ENCODE measurements at places on chromosomes 5 and 9.

GRCh38 chr9:99634186-99634585 is 187.5 kb upstream of the NR4A3 start:
- DNase-seq: no peak

GRCh38 chr9:14674630-14675029 is 18.6 kb downstream of the ZDHHC21 start:
- no peak for DNase-seq

DNA sequence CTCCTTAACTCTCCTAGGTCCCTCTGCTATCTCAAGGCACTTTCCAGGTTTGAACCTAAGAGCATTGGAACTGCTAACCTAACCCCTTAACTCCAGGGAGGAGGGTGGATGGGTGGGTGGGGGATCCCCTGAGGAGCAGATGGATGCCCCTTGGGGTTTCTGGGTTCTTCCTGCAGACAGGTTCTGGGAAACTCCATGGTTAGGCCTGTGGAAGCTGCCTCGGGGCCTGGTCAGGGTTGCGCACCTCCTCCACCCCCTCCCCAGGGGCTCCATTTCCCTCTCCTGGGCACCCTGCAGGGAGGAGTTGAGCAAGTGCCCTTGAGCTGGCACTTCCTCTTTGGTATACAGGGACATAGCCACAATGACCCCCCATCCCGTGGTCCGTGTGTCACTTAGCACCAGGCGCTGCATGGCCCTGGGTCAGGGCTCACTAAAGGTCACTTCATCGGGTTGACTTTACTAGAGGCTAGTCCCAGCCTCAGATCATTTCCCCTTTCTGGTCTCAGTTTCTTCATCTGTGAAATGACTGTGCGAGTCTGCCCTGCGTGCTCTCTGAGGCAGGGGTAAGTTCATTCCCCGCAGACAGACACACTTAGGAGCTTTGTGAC is 16.0 kb downstream of the CXXC5 start:
- peak; percentile 75 for DNase-seq

DNA sequence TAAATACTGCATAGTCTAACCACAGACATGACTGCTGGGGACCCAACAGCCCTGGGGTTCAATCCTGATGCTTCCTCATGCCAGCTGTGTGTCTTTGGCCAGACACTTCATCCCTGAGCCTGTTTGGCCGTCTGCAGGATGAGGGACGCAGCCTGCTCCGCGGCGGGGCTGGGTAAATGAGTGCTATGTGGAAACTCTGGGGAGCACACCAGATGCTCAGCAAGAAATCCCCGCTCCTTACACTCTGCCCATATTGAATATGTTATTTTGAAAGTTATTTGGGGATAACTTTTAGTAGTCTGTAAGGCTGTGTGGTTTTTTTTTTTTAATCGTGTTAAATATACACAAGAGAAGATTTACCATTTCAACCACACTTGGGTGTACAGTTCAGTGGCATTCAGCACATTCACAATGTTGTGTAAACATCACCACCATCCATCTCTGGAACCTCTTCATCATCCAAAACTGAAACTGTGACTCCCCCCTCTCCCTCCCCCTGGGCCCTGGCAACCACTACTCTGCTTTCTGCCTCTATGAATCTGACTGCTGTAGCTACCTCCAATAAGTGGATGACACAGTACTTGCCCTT is 42.7 kb downstream of the SH3PXD2B start:
- no peak for DNase-seq

- DNase-seq: peak; percentile 79
Measured at GRCh38 chr9:68546596-68547390, 6.1 kb upstream of the TMEM252 start.
